ENCODE measurements at places on chromosomes 13 and 19. TPM values are rescaled to one million over a fixed set of nuclear protein-coding genes. Genes with fewer than 3 reads are reported as not detected.

The C19orf73 gene
- 2.1 TPM for total RNA-seq

The IFNL1 gene
- total RNA-seq: not detected

DNA sequence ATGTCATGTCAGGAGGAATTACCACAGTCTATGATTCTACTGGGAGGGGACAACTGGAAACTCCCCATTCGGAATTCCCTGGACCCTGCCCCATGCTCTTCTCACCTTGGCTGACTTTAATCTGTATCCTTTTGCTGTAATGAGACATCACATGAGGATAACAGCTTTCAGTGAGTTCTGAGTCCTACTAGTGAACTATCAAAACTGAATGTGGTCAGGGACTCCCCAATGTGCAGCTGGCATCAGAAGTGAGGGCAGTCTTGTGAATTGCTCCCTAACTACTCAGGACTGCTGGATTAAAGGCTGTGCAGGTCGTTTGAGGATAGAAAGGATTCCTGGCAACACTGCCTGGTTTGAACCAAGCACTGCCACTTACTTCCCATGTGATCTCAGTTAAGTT lies 15.2 kb downstream of the SIGLEC7 start:
- DNase-seq: no peak

DNA sequence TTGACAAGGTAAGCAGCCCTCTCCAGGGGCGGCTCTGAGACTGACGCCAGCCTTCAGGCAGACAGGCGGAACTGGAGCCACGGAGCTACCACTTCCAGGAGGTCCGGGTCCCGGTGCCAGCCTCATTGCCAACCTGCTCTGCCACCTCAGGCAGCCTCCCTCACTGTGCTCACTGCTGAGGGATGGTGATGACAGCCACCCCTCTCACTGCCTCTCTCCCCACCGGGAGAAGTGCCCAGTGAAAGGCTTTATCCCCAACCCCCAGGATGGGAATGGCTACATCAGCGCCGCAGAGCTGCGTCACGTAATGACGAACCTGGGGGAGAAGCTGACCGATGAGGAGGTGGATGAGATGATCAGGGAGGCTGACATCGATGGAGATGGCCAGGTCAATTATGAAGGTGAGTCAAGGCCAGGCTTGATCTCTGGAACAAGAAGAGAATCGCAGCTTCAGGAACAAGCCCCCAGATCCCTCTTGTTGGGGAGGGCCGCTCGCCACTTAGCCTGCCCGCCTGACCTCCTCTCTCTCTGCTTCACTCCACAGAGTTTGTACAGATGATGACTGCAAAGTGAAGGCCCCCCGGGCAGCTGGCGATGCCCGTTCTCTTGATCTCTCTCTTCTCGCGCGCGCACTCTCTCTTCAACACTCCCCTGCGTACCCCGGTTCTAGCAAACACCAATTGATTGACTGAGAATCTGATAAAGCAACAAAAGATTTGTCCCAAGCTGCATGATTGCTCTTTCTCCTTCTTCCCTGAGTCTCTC lies 7.6 kb downstream of the CALM3 start:
- no peak for DNase-seq

DNA sequence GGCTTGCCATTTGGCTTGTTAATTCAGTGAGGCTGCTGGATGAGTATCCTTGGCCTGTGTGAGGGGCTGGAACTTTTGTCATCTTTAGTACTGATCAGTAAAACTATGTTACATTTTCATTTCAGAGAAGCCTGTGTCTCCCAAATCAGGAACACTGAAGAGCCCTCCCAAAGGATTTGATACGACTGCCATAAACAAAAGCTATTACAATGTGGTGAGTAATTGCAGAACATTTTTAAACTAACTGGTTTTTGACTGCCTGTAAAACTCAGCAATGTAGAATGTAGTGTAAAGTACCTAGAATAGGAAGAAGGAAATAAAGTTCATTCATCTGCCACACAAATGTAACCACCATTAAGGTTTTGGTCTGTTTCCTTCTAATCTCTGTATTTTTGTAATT lies 87.4 kb upstream of the TEX29 start:
- DNase-seq: no peak

GRCh38 chr13:33917190-33917589 lies 99.2 kb downstream of the RFC3 start:
- DNase-seq: no peak

- no peak for DNase-seq
These were observed 100.4 kb downstream of the SLC10A2 start for GRCh38 chr13:102965802-102966201.

GRCh38 chr13:106566641-106567473 lies 1.1 kb downstream of the ARGLU1 start:
- no peak for DNase-seq

Measured in T-cell (primary cell).